ENCODE measurements at places on chromosomes 2 and 18.

GRCh38 chr2:19312949-19313348 lies 45.5 kb downstream of the OSR1 start:
- no peak for DNase-seq

GRCh38 chr2:9178110-9178903 lies 28.3 kb upstream of the ASAP2 start:
- DNase-seq, result no peak

GRCh38 chr18:25146512-25146910 lies 205.5 kb downstream of the ZNF521 start:
- DNase-seq, result no peak

- no peak for DNase-seq
These were observed 234.1 kb downstream of the XIRP2 start for GRCh38 chr2:167122389-167122788.

GRCh38 chr2:17309741-17310339 lies 208.4 kb downstream of the RAD51AP2 start:
- no peak for DNase-seq

DNA sequence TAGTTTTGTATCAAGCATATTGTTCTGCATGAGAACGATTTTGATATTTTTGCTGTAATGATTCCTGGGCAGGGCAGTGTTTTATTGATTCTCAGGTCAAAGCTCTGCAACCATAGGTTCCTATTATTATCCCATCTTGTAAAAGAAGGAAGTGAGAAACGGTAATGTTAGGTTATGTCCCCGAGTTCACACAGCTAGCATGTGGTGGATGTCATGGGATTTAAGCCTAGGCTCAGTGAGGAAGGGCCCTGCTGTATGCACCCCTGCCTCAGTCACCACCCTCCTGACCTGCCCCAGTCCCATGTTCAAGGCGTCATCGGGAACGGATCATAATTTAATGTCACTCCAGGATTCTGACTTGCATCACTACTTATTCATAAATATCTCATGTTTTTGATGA lies 10.7 kb downstream of the ACP1 start:
- DNase-seq, result no peak

GRCh38 chr2:14861181-14861580 lies 228.7 kb downstream of the LRATD1 start:
- no peak for DNase-seq

DNA sequence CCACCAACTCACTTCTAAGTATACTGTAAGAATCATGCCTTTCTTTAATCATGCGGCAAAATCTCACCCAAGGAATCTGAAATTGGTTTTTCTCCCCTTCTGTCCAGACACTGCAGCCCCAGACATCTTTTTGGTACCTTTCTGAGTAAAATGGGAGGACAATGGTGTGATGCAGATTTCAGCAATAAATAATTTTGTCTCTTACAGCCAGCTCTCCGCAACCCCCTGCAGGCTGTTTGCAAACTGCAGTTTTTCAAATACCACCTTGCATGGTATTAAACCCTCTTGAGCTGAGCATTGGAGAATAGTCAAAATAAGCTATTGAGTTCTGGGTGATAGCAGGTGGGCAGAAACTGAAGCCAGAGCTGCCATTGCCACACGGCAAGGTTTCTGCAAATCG lies 32.2 kb downstream of the GPR39 start:
- no peak for DNase-seq

All from stimulated activated CD4-positive, alpha-beta T cell treated with anti-CD3 and anti-CD28 coated beads, Interleukin-2, amount 100 ng/mL, for 4 hours (primary cell).